ENCODE measurements at places on chromosomes 12 and 14.

DNA sequence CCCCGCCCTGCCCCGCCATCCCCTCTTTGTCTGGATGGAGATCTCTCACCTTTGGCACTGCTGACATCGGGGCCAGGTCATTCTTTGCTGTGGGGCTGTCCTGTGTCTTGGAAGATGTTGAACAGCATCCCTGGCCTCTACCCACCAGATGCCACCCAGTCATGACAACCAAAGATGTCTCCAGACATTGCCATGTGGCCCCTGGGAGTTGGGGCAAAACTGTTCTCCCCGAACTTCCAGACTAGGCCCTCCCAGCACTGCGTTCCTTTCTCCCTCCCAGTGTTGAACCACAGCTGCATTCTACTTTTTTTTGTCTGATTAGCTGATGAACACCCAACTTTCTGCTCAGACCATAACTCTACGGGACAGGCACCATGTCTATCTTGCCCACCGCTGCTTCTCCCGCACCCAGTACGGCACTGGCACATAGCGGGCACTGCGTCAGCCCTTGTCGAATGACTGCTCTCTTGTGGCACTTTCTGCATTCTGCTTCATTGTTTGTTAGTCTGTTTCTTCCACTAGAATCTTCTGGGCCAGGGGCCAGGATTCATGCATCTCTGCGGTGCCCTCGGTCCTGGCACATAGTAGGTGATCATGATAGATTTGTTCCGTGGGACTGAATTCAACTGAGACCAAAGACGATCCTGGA lies 13.1 kb upstream of the MYL2 start:
- no peak for DNase-seq

- peak; percentile 12 for DNase-seq
Observed at GRCh38 chr14:38070061-38070588, 137.6 kb upstream of the SSTR1 start.

DNA sequence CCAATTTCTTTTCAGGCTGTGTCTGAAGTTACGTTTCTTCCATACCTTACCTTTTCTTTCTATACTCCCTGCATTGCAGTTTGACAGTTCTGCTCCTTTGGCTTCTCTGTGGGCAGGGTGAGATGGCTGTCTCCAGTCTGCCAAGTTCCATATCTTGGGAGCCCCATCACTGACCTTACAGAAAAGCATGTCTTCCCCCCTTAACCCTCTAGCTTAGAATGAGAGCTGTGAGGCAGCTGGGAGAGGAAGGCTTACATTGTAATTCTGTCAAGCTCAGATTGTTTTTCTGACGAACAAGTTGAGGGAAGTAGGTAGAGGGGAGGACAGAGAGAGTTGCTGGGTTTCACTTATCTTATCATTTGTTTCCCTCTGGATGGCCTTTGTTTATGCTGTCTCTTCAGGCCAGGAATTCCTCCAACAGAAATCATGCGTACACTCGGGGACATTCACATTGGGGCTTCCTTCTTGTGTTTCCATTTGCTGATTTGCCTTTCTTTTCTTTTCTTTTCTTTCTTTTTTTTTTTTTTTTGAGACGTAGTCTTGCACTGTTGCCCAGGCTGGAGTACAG lies 9.3 kb downstream of the DAAM1 start:
- no peak for DNase-seq

GRCh38 chr14:88201851-88202250 lies 121.2 kb downstream of the KCNK10 start:
- DNase-seq, result no peak

DNA sequence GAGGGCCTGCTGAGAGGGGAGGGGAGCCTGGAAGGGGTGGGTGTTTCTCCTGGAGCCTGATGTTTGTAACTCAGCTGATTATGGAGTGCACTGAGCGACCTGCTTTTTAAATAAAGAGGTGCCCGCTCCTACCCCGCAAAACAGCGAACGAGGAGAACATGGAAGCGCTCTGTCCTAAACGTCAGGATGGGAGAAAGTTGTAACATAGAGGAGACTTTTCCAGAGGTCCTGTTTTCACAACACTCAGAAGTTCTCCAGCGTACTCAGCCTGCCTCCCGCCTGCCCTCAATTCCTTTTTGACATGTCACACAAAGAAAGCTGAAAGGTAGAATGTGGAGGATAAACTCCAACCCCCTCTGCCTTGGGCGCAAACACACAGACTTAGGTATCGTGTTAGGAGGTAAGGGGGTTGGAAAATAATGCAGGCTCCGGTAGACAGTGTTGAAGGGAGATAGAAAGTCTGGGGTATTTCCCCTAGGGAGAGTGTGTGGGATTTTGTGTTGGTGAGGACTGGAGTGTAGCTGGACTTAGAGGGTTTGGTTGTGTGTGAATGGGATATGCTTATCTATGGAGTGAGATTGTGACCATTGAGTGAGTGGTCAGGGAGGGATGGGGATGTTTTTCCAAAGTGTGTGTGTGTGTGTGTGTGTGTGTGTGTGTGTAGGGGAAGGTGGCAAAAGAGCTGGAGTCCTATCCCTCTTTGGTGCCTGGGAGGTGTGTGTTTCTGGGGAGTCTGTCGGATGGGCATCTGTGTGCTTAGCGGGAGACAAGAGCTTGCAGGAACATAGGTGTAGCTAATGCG lies 2.1 kb downstream of the NTF3 start:
- DNase-seq, result no peak

DNA sequence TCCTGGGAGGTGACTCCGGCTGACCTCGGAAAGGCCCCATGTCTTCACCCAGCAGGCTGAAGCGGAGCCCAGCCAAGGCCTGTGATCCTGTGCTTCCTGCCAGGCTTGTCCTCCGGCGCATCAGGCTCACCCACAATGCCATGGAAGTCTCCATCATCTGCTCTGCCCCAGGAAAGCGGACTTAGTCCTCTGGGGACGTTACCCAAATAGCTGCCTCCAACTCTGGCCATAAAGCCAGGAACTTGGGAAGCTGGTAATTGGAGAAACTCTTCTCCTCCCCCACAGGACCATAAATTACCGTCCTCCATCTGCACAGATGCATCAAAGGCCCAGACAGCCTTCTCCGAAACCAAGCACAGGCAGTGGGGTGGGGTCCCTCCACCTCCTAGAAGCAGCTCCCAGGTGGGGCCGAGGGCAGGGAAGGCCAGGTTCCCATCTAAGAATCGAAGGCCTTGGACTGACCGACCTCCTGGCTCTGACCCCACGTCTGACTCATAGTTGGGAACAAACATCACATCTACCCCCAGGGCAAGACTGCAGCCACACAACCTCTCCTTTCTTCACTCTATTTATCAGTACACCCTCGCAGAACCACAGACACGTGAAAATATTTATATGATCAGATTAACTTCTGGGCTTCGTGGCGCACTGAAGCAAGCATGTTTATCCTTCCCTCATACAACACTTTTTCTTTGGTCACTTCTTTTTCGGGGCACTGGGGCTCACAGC lies 56.4 kb downstream of the PITPNM2 start:
- peak; percentile 88 for DNase-seq

DNA sequence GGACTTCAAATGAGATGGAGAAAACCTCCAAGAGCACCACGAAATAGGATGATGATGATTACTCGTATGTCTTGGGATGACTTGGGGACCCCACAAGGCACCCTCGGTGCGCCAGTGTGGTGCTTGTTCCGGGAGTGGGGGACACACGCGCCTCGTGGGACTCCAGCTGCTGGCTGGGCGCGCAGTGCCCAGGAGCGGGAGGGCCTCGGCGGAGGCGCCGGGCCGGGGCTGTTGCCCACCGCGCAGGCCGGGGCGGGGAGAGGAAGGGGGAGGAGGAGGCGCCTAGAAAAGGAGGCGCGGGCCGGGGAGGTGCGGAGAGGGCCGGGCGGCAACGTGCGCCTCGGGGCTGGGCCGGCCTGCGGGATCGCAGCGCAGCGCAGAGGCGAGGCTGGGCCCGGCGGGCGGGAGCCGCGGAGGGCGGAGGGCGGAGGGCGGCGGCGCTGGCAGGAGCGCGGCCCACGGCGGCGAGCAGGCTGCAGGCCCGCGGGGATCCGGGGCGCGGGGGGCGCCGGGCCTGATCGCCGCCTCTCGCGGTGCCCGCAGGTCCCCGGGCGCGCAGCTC lies at the start of gene RFLNA:
RFLNA (plus strand) TSS at position 314 of the 562 bp plus-strand sequence. CDS start 337 bp downstream, outside the sequence.
- DNase-seq, result peak; percentile 55

DNA sequence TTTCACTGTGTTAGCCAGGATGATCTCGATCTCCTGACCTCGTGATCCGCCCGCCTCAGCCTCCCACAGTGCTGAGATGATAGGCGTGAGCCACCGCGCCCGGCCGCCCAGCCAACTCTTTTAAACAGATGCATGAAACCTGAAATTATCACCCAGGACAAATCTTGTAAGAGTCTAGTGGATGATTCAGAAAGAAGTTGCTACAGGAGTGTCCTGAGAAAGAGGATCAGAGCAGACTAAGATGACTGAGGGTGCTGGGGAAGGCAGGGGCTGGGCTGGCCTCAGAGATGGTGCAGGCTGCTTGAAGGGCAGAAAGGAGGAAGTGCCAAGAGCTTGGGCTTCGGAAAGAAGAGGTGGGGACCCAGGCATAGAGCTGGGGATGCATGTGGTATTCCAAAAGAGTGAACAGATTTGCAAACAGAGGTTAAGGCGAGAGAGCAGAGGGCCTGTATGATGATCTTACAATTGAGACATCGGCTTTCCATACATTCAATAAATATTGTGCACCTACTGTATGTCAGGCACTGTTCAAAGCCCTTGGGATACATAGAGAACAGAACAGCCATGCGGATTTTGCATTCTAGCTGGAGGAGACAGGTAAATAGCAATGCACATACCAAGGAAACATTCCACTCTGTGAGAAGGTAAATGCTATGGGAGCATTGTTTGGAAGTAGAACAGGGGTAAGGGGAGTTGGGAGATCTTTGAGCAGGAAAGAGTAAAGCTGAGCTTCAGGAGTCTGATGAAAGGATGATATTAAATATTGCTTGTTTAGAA lies 7.4 kb upstream of the CD9 start:
- DNase-seq, result no peak

GRCh38 chr14:54329082-54329695 lies 67.6 kb upstream of the CDKN3 start:
- peak; percentile 69 for DNase-seq

DNA sequence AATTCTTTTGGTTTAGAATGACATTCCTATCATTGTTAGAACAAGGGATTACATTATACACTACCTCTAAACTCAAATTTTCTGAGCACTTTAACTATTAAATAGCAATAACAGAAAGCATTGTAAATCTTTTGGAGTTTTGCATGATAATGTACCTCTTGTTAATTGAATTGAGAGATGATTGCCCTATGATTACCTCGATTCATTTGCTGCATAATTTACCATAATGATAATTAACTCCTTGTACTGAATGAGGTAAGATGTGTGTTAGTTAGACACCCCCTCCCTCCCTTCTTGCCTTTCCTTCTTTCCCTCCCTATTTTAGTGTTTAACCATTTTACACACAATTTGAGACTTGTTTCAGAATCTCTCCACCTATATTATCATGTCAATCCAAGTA lies 469.2 kb downstream of the DIO2 start:
- DNase-seq, result no peak

All from GM23248 (cell line).